ENCODE measurements at places on chromosomes 2 and 18.

- no peak for DNase-seq
Observed at GRCh38 chr2:136173126-136173525, 55.2 kb upstream of the CXCR4 start.

- no peak for DNase-seq
Observed at GRCh38 chr18:28078849-28079248, 98.1 kb downstream of the CDH2 start.

DNA sequence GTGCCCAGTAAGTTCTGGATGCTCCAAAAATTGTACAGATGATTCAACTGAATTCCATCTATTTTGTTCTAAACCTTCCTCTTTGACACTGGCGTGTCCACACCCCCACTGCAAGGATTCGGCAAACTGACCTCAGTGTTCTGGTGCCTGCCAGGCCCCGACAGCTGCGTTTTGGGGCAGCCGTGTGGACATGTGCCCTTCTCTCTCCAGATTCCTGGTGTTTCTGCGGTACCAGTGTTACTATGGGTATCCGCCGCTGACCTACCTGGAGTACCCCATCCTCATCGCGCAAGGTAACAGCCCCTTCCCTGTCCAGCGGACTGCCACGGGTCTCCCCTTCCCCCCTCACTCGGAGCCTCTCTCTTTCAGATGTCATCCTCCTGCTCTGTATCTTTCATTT lies 5.0 kb downstream of the SLC66A3 start:
- no peak for DNase-seq

- DNase-seq, result no peak
Observed at GRCh38 chr2:150627526-150627925, 140.1 kb upstream of the RND3 start.

DNA sequence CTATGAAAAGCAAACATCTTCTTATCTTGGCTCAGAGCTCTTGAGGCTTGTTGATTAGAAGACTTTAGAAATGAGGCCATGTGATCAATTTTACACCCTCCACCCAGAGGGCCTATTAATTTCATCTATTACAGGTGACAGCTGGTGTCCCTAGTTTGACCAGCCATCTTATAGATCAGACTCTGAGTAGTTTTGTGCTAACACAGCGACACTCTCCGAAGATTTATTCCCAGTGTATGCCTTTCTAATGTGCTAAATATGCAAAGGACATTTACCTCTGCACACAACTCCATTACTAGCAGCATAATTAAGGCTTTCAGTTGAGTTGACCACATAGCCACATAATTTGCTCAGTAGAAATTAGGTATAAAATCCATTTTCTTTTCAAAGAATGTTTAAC lies 2.6 kb upstream of the RFX8 start:
- no peak for DNase-seq

GRCh38 chr18:53148123-53148522 lies 808.1 kb downstream of the DCC start:
- DNase-seq, result no peak

GRCh38 chr2:200461846-200462710 lies 47.8 kb downstream of the KCTD18 start:
- no peak for DNase-seq

DNA sequence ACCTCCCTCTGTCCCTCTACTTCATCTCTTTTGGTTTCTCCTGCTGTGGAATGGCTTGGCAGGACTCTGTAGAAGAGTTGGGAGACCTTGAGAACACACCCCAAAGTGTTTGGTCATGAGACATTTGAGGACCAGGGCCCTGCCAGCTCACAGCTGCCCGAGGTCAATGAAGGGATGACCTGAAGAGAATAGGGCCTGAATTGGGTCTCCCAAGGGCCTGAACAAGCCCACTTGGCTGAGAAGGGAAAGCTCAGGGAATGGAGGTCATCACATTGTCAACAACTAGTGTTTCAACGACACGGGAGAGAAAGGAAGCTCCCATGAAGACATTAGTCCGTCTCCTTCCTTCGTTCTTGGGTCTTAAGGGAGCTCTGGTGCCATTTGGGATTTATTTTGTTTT lies 52.8 kb downstream of the TTC32 start:
- DNase-seq, result no peak

DNA sequence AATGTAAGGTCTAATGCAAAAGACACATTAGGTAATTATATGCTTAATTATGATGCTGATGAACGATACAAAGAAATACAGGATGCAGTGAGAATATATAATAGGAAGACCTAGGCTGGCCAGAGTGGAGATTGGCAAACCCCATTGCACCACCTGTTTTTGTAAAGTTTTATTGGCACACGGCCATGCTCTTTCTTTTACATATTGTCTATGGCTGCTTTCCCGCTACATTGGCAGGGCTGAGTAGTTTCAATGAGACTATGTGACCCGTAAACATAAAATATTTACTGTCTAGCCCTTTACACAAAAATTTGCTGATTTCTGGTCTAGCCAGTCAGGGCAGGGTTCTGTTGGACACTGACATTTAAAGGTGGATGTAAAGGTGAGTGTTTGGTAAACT lies 5.4 kb downstream of the SEC11C start:
- no peak for DNase-seq

GRCh38 chr2:8567469-8568260 lies 114.2 kb upstream of the ID2 start:
- DNase-seq, result no peak

GRCh38 chr18:40243607-40244006 lies 1711.4 kb upstream of the PIK3C3 start:
- DNase-seq, result no peak

- no peak for DNase-seq
Observed at GRCh38 chr18:76005632-76006208, 489.3 kb downstream of the ZNF516 start.
